Naive thymus-derived CD4-positive, alpha-beta T cell (primary cell): ENCODE measurements at places on chromosomes 7 and 10.

DNA sequence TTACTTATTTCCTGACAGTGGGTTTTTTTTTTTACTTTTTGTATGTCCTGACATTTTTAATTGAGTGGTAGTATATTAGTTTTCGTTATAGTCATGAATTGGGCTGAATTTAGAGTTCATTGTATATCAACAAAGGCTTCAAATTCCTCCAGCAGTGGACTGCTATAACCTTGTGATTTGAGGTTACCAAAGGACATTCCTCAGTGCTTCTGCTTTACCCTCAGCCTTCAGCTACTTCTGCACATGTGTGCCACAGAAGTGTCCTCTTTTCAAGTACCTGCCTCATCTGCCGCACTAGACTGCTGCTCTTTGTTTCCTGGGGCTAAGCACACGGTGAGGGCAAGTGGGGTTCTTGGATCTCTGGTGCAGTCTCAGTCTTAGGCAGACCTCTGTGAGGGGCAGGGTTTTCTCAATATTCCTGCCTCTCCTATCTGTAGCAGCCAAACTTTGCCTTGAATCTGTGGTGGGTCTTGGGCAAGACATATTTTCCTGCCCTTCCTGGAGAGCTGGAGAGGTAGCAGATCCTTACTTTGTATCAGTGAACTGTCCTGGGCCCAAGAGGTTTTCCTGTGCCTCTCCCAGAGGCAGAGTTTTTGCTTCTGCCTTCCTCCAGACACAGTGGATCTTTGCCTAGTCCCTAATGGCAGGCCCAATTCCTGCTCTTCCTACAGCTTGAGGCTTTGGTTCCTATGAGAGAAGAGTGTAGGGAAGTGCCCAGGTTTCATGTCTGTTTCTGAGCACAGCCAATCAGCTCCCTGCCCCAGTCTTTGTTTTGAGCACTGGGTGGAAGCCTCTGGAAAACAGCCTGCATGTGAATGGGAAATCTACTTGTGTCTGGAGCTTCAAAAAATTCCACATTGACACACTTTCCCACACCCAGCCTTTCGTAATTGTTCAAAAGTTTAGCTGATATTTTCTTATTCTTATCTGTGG, 39.0 kb upstream of the STRIP2 start:
- no peak for DNase-seq

GRCh38 chr10:106894692-106895091, 269.8 kb downstream of the SORCS1 start:
- no peak for DNase-seq

DNA sequence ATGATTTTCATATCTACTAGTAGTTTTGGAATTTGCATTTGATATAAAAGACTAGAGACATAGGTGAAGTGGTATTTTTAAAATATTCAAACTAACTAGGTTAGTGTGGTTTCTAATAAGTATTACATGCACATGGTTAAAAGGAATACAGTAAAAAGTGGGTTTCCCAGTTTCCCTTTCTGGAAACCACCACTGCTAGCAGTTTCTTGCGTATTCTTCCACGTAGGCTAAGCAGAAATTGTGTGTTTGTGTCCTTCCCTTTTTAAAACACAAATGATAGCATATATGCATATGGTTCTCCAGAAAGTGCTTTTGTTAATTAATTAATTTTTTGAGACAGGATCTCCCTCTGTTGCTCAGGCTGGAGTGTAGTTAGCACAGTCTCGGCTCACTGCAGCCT, 15.4 kb downstream of the NRF1 start:
- no peak for DNase-seq

- no peak for DNase-seq
These were observed 48.5 kb upstream of the PHYHIPL start for GRCh38 chr10:59127991-59128390.

GRCh38 chr10:12799714-12800113, 201.8 kb downstream of the CCDC3 start:
- DNase-seq, result no peak

- DNase-seq, result no peak
These were observed 650.5 kb downstream of the SORCS3 start for GRCh38 chr10:105291571-105291970.

DNA sequence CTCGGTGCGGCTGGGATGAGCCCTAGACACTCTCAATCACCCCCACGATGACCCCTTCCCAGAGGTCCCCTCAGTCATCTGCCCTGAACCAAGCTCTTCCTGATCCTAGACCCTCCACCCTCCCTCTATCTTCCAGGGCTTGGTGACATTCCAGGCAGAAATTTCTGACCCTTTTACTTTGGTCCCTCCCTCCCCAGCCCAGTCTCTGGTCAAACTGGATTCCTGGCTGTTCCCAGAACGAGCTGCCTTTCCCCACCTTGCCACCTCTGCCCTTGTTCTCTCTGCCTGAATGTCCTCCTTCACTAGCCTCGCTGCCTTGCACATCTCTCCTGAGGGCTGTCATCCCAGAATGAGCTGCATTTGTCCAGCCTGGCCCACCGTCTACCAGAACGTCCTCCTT, 1.3 kb upstream of the CLDN4 start:
- DNase-seq, result no peak

DNA sequence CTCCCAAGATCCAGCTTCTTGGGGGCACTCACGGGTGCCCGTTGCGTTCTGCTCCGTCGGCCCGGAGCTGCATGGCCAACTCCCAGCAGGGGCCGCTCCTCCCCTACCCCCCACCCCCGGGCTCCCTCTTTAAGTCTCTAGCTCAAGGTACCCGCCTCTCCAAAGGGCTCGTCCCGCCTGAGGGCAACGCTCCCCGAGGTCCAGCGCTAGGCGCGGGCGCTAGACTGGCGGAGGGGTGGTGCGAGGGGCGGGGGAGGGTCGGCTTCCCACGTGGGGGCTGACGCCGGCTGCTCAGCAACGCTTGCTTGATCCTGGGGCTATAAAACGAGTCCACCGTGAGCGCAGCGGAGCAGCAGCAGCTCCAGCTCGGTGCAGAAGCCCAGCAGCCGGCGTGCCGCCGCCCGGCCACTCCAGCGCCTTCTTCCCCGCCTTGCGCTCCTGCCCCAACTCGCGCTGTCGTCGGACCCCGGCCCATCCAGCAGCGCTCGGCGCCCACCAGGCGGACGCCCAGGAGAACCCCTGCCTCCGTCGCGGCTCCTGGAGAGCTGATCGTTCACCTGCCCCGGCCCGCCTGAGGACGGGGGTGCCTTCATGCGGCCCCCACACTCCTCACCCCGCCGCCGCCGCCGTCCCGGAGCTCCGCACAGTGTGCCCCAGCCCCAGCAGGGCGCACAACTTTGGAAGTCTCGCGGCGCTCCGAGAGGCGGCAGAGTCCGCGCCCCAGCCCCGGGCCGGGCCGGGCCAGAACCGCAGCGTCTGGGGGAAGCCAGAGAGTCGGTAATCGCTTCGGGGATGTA, at the start of gene ADRA2A:
TSS of gene ADRA2A (plus strand) at position 348 of the 797 bp plus-strand sequence. CDS start 968 bp downstream, outside the sequence.
- peak; percentile 22 for DNase-seq

GRCh38 chr7:20388084-20388483, 57.4 kb downstream of the ITGB8 start:
- no peak for DNase-seq

GRCh38 chr7:64541438-64542359, 21.2 kb downstream of the ZNF680 start:
- DNase-seq, result no peak

GRCh38 chr7:151060113-151060415, 675 bp downstream of the SLC4A2 start:
- DNase-seq, result no peak

GRCh38 chr10:132162590-132163277, 24.0 kb upstream of the DPYSL4 start:
- DNase-seq, result no peak

DNA sequence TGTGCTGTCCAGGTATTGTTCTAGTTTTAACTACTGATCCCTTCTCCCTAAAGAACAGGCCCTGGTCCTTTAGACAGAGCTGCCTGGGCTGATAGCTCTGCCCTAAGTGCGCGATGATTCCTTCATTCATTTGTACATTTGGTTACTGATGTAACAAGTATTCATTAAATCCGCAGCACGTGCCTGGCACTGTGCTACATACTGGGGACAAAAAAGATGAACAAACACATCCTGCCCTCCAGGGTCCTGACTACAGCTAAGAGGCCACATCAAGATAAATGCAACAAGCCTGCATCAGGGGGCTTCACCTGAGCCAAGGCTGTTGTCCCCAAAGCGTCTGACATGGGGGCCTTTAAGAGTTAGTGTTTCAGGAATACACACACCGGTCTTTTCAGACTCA, 99.0 kb upstream of the PODXL start:
- no peak for DNase-seq

DNA sequence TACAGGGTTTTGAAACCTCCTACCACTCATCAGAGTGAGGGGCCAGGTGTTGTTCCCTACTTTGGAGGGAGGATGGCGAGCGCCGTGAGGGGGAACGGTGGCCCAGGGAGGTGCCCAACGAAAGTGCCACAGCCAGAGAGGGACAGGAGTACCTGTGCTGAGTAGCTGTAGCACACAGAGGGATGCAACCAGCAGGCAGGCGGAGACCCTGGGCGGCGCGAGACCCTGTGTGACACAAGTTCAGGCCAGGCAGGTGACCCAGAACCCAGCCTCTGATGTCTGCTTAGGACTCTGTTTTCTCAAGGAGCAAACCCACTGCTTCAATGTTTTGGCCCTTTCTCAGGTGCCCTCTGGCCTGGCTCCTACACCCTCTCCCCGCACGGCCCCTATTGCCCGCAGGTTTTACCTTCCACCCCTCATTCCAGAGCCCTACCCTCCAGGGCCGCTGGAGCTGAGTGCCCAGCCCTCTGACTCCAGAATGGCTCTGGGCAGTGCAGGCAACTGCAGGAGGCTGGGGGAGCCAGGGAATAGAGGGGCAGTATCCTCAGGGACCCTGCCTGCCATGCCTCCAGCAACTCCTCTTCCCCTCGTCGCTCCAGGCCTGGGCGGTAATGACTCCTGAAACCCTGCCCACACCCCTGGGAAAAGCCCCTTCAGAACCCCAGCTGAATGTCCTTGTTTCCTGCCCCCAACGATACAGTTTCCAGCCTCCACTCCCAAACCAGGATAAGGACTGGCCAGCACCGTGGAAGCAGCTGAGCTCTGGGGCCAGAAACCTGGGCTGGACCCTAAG, 164.1 kb upstream of the RHEB start:
- DNase-seq, result no peak

DNA sequence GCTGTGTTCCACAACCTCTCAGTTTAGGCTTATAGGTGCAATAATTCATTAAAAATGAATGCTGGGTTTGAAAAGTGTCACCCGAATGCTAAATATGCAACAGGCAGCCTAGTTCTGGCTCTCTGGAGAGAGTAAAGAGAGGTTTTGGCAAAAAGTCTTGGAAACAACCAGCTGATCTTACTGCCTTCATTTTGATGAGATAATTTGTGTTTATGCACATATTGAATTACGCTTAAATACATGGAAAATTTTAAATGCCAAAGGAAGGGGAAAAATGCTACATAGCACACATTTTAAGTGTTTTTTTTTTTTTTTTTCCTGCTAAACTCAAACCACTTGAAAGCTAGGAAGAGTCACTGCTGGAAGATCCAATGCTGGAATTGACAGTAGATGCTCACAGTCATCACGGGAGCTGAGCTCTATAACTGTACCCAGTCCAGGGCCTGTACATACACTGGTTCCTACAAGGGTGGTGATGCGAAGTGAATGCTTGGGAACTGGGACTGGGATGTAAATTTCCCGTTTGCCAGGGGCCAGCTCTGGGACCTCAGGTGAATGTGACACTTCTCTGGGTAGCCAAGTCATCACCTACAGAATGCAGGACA, 151.5 kb downstream of the PFKFB3 start:
- DNase-seq, result no peak

- DNase-seq, result no peak
These were observed 28.3 kb upstream of the CASD1 start for GRCh38 chr7:94481279-94481678.

GRCh38 chr10:42933448-42934340, 143.2 kb upstream of the RET start:
- peak; percentile 59 for DNase-seq

DNA sequence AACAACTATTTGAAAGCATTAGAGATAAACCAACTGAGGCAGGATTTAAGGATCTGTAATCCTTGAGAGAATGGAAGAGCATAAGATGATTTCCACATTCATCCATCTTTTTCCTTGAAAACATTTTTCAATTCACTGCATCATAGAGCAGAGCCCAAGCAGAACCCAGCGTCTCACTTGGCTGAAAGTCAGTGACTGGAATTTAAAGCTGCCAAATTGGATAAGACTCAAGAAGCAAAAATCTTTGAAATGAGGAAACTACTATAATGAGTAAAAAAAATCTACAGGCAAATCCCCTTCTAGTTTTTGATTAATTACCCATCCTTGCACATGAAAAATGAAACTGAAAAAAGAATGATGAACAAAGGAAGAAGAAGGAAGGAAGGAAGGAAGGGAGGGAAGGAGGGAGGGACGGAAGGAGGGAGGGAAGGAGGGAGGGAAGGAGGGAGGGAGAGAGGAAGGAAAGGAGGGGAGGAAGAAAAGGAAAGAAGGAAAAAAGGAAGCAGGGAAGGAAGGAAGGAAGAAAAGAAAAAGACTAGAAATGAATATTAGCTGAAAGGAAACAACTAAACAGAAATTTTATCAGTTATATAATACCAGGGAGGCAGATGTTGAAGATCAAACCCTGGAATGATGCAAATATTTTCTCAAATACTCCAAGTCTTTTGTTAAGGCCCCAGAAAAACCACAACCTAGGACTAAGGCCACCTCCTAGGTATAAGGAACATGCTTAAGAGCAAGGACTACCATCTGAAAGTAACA, 336.3 kb upstream of the MAGI2 start:
- DNase-seq, result no peak

GRCh38 chr10:114540236-114540635, 117.8 kb downstream of the ABLIM1 start:
- DNase-seq, result no peak

GRCh38 chr10:95963202-95963990, 55.6 kb downstream of the CC2D2B start:
- DNase-seq, result peak; percentile 34

GRCh38 chr10:99834410-99834809, 52.0 kb downstream of the ABCC2 start:
- DNase-seq, result no peak

DNA sequence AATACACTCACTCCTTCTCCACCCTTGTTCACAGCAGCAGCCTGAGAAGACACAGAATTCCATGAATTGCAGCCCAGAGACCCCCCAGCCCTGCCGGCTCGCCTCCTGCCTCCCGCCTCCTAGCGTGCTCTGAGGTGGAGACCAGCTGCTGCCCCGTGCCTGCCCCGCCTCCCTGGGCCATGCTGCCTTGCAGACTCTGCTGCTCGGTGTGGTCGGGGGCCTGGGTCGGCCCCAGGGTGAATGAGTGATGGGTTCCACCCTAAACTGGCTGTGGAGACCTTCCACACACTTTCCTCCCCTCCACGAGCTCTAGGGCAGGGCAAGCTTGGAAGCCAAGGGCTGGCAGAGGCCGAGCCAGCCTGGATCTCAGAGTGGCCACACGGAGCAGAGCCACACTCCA, 479.3 kb downstream of the DNAJB6 start:
- DNase-seq, result no peak

GRCh38 chr10:12995425-12995861, 6.1 kb downstream of the CCDC3 start:
- DNase-seq, result no peak

GRCh38 chr10:102949916-102950315, 31.8 kb downstream of the CNNM2 start:
- no peak for DNase-seq

GRCh38 chr10:32114508-32114907, 58.3 kb upstream of the KIF5B start:
- no peak for DNase-seq
